Fibroblast of skin of scalp (primary cell): ENCODE measurements at places on chromosomes 12 and 14.

DNA sequence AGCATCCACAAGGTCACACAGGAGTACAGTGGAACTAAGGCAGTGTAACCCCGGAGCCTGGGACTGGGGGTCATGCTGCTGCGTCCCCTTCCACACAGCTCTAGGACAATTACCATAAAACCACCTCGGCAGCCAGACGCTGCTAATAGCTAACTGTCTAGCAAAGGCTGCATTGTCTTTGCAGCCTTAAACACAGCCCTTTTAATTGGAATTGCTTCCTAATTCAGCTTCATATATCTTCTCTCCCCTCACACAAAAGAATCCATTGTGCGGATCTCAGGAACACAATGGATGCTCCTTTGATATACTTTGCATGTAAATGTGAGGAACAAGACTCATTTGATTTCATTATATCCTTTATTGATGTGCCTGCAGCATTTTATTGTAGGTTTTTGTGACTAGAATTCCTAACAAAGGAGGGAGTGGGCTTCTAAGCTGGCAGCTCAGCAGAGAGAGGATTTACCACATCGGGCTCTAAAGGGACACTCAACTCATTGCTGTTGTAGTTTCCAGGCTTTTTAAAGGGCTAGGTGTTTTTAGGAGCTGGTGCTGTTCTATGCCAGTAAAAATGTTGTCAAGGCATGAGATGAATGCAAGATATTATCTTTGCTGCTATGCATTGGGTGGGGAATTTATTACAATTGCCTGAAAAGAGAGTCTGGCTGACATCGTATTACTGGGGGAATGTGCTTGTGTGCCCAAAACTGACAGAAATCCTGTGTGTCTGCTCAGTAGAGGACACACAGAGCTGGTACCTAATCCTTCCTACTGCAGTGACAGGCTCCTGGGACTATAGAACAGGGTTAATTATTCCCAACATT lies 30.4 kb upstream of the DACT1 start:
- DNase-seq, result no peak

- DNase-seq, result no peak
Observed at GRCh38 chr12:66085998-66086397, 44.6 kb downstream of the LLPH start.

DNA sequence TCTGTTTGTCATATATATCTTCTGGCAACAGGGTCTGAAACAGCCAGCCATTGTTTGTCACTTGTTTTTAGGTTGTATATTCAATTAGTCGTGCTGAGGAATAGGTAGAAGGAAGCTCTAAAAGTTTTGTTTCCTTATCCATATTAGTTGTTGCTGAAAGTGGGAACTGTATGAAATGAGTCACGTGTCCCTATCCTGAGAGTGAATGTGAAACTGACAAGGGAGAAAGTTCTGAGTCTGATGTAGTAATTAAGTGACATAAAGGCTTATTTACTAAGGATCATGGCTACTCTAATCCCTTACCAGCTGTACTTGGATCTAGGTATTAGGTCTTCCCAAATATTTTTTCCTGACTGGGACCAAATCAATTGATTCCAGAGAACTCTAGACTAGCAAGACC lies 16.4 kb downstream of the FAM234B start:
- no peak for DNase-seq

GRCh38 chr14:23141706-23142444 lies 22.8 kb upstream of the CEBPE start:
- DNase-seq, result peak; percentile 23

DNA sequence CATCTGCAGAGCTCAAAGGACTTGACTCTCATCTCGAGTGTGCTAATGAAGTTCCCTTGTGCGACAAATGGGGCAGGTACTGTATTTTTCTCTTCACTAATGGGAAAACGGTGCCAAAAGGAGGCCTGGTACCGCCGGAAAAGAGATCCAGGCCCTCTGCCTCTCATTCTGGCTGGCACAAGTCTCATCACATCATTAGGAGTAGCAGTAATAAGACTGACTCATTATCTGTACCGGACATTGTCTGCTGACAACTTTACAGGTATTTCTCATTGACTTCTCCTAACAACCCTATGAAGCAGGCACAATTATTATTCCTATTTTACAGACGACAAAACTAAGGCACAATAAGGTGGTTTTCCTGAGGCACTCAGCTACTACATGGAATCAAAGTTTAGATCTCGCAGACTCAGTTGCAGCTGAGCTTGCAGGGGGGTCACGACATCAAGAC lies 668 bp downstream of the APPL2 start:
- DNase-seq, result no peak

DNA sequence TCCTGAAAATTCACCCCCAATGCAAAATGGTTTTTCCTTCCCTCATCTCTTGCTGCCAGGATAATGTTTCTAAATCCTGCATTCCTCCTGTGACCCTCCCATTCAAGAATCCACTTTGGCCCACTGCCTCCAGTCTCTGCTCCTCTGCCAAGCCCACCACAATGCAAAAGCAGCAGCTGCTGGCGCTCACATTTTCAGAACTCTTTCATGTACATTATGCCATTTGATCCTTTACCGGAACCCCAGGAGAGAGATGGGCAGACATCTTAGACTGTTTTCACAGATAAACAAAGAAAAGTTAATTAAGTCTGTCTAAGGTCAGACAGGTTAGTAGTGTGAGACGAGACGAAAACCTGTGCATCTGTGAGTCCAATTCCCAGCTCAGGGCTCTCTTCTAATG lies 12.9 kb downstream of the LRIG3 start:
- DNase-seq, result peak; percentile 48

GRCh38 chr14:28243600-28243999 lies 523.0 kb upstream of the FOXG1 start:
- DNase-seq, result peak; percentile 3

DNA sequence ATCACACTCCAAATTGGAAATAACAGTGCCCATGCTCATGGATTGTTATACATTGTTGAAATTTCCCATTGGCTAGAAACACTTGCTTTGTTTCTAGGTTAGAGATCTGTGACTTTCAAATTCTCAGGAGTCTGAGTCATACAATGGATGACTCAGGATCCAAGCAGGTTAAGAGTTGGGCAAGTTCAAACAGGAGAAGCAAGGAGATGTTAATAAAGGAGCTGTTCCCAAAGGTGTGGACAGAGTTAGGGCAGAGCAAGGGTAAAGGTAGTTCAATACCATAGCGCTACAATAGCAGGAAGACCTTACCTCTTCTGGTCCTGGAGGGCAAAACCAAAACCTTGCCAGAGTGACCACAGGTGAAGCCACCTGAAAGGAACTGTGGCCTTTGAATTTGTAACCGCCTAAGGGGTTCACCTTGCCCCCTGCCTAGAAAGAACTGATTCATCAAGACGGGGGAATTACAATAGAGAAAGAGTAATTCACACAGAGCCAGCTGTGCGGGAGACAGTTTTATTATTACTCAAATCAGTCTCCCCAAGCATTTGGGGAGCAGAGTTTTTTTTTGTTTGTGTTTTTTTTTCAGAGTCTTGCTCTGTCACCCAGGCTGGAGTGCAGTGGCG lies 4.2 kb upstream of the AMN1 start:
- peak; percentile 59 for DNase-seq

DNA sequence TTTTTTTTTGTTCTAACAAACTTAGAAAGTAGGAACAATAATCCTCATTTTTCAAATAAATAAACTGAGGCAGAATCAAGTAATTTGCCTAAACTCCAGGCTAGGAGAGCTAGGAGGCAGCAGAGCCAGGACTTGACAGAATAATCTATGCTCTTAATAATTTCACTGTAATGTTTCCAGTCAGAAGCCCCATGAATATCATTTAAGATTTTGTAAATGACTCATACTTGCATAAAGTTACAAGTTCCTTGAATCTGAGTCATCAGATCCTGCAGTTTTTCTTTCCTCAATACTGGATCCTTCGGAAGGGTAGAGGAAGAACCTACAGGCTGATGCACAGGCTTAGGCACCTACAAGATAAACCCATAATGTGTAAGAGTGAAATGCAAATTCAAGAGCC lies 29.0 kb downstream of the CAPRIN2 start:
- peak; percentile 87 for DNase-seq

GRCh38 chr12:122411537-122411936 lies 10.9 kb downstream of the CLIP1 start:
- DNase-seq, result no peak

GRCh38 chr14:99418242-99418641 lies 62.4 kb downstream of the SETD3 start:
- no peak for DNase-seq

DNA sequence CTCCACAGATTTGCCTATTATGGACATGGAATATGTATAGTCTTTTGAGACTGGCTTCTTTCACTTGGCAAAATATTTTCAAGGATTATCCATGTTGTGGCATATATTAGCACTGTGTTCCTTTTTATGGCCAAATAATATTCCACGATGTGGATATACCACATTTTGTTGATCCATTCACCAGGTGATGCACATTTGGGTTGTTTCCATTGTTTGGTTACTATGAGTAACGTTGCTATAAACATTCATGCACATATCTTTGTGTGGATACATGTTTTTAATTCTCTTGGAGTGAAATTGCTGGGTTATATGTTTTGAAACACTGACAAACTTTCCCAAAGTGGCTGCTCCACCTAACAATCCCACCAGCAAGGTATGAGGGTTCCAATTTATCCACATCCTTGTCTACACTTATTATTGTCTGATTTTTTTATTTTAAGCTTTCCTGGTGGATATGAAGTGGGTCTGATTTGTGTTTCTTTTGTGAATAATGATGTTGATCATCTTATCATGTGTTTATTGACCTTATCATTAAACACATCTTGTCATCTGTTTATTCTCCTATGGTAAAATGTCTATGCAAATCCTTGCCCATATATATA lies 116.2 kb upstream of the FRMD6 start:
- no peak for DNase-seq

DNA sequence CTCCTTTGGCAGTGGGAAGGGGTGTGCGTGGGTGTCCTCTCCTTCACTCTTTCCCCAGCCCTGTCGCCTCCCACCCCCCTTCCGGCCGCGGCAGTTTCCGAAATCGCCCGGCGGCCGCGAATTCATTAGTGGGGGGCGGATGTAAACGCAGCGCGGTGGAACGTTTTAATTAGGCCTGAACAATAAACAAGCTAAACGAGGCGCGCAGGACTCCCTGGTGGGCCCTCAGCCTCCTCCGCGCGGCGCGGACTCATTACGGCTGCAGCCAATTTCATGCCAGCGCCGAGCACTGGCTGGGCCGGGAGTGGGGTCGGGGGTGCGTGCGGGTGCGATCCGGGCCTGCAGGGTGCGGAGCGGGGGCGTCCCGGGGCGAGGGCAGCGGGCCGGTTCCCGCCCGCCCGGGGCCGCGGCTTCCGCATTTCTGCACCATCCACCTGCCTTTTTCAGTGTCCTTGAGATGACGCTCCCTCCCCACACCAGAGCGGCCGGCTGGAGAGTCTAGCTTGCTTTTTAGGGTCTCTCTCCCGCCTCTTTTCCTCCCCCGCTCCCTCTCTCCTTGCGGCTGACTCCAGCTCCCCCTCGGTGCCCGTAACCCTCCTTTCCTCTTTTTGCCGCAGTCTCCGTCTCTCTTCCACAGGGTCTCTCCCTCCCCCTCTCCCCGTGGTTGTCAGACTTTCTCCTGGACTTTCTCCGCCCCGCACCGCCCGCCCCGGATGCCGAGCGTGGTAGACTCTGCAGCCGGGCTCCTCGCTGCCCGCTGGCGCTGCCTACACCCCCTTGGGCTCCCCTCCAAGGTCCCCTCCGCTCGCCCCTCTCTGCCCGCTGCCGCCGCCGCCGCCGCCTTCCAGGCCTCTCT lies at the start of gene CISTR:
Gene CISTR (minus strand): TSS at position 644 of the 856 bp plus-strand sequence.
- DNase-seq, result no peak

GRCh38 chr14:104326848-104327247 lies 188.5 kb downstream of the KIF26A start:
- no peak for DNase-seq

DNA sequence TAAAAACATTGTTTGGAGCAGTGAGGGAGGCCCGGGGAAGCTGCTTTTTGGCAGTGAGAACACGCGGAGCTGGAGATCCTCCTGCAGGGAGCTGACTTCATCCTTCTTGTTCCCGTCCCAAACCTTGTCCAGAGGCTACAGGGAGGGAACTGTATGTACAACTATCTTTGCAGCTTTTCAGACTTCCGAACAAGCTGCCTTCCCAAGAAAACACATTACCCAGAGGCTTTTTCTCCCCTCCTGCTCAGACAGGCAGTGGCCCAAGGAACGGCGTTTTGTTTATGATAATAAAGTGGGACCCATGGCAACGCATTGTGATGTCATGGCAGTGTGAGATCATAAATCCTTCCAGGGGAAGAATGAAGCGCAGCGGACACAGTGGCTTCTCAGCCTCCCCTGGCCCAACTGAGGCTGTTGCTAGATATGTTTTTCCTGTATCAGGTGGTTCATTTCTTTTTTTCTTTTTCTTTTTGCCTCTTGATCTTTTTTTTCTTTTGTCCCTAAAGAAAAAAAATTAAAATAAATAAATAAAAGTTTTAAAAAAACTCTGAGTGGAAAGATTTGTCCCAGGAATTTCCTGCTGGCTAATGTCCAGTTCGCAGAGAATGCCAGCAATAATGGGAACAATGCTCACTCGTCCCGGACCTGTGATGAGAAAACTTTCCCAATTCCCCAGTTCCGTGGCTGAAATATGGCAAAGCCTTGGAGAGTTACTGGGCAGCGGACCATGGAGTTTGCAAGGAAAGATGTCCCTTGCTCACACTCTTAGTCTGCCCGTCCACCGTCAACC lies 103.4 kb upstream of the MAP1LC3B2 start:
- peak; percentile 94 for DNase-seq

DNA sequence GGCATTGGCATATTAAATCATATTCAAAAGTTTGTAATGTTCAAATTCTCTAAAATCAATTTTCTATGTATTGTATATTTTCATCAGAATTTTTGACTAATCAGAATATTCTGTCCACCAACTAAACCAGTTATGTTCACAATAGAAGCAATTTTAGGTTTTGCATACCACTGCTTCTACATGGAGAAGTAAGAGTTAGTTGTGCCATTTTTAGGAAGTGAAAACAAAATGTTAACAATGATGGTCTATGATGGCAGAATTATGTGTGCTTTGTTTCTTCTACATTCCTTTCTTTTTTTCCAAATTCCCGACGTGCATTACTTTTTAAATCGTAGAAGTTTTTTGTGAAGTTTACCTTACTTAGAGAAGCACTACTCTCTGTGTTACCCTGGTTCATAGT lies 29.5 kb downstream of the ABHD12B start:
- DNase-seq, result no peak

DNA sequence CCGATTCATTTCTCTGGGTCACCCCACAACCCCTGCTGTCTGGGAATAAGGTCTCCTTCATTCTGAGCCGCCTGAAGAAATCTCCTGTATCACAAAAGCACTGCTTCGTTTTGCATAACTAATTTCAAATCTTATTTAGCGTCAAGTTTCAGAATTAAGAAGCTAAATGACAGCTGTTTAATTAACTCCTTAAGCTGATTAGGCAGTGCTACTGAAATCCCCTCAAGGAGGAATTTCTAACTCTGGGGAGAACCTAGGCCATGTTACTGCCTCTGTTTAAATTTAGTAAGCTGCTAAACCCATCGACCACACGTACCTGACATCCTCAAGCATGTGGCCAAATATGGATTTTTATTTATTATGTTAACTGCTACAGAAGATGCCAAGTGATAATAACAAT lies 373.6 kb downstream of the GLT1D1 start:
- DNase-seq, result no peak
